Left ventricle myocardium inferior (tissue), 1 donor: ENCODE measurements at places on chromosomes 2 and 18.

DNA sequence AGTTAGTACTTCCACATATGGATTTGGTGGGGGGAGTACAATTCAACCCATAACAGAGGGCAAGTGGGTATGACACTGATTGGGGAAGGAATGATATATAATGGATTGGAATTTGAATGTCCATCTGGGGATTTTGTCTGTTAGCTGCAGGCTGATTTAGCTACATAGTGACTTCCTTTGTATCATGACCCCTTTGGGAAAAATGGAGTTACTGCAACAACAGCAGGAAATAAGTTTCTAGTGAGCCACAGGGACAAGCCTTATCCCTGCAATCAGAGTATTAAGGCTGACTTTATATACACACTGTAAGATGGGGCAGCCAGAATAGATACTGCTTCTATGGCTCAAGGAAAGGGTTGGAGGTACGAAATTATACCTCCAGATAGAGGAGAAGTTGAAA, 404.4 kb upstream of the MEIS1 start:
- H3K4me1 ChIP-seq, result no peaks in the 10 kb centered on the region
- H3K4me3 ChIP-seq, result no peak overlapping the region
- H3K36me3 ChIP-seq, result no peaks in the 10 kb centered on the region
- H3K27ac ChIP-seq, result no peak overlapping the region
- DNase-seq, result no peak

DNA sequence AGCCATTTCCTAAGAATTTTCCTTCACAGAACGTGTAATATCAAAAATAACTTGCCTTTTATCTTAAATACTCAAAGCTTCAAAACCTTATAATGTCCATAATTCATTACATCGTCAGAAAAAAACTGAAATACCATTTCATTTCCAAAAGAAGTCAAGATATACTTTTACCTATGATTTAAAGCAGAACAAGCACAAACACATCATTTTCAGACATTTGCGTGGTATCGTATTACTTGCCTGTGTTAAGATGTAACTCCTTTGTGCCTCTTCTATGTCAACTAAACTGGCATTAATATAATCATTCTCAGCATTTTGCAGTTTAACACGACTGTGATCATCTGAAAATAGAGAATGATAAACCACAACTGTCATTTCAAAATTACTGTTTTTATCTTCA, 47.5 kb downstream of the PTPN2 start:
- peaks cover 29% of the 10 kb centered on the region for H3K36me3 ChIP-seq
- no peak overlapping the region for H3K4me3 ChIP-seq
- peaks cover 14% of the 10 kb centered on the region for H3K4me1 ChIP-seq
- DNase-seq, result no peak

DNA sequence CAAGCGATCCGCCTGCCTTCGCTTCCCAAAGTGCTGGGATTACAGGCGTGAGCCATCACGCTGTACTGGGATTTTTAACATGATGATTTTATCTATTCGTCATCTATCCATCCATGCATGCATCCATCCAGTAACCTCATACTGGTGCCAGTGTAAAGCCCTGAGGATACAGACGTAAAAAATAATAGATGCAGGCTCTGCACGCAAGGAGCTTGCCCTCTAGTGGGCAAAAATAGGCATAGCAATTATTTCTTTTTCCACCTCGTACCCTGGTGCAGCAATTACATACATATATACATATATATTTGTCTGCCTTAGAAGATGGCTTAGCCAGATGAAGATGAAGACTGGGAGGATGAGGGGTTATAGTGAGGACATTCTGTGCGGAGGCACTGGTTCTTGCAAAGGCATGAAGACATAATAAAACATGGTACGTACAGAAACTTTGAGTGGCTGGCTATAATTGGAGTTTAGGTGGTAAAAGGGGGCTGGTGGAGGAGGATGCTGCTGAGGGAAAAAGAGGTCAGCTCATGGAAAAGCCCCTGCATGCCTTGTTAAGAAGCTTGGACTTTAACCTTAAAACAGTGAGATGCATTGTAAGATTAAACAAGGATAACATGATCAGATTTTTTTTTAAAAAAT, 19.6 kb upstream of the RPIA start:
- H3K4me1 ChIP-seq, result peaks cover 3% of the 10 kb centered on the region
- H3K4me3 ChIP-seq, result no peak overlapping the region
- DNase-seq, result no peak

DNA sequence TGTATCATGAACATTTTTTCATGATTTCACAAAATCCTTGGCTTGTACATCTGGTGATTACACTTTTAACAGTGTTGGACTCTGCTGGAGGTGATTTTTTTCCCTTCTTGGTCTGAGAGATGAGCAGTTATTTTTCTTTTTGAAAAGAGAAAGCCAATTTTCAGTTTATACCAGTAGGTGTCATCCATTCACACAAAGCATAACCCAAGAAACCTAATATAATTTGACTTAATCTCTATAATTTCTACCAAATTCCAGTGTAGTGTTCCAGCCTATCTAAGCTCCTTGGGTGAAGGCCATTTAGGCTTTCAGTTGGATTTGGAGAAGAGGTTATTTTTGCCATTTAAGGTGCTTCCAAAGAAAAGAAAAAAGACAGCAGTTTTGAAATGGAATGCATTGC, 7.7 kb upstream of the ICOS start:
- H3K4me3 ChIP-seq, result no peak overlapping the region
- H3K4me1 ChIP-seq, result no peaks in the 10 kb centered on the region
- no peaks in the 10 kb centered on the region for H3K36me3 ChIP-seq
- DNase-seq, result no peak
- H3K27ac ChIP-seq, result no peak overlapping the region
